HCT116 (cell line): ENCODE measurements at places on chromosomes 2 and 18. TPM values are rescaled to one million over a fixed set of nuclear protein-coding genes. Genes with fewer than 3 reads are reported as not detected.
A peak's percentile ranks its signal among the peaks of the same experiment; 100 is the strongest.

KCNJ13 gene
- total RNA-seq: not detected

SERPINB11 gene
- not detected for total RNA-seq

IL1B gene
- total RNA-seq: not detected

FTCDNL1 gene
- 2.6 TPM for total RNA-seq

DSG1 gene
- not detected for total RNA-seq

DNA sequence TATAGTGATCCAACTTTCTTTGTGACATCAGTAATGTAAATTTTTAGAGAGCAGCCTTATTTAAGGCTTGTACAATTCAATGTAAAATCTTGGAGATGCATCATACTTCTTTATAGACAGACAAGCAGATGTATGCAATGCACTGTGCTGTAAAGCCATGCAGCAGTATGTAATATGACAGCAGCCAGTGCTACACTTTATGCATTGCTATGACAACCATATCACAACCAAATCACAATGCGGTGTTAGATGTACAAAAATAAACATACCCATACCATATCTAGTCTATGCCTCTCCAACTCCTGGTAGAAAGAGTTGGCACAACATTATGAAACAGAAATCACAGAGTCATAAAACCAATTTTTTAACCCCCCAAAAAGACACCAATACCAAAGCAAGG lies 110.3 kb upstream of the WDSUB1 start:
- no peaks in the 10 kb centered on the region for H3K36me3 ChIP-seq
- no peak overlapping the region for H3K4me3 ChIP-seq
- no peaks in the 10 kb centered on the region for H3K4me1 ChIP-seq
- no peaks in the 10 kb centered on the region for H3K27me3 ChIP-seq
- no peak overlapping the region for H3K27ac ChIP-seq
- no peak for DNase-seq

GRCh38 chr2:159124441-159124911 lies 156.0 kb downstream of the TANC1 start:
- H3K27me3 ChIP-seq: no peaks in the 10 kb centered on the region
- DNase-seq: peak; percentile 75
- H3K36me3 ChIP-seq: no peaks in the 10 kb centered on the region
- H3K27ac ChIP-seq: peak overlapping the region; percentile 81
- peaks cover 22% of the 10 kb centered on the region for H3K4me1 ChIP-seq

DNA sequence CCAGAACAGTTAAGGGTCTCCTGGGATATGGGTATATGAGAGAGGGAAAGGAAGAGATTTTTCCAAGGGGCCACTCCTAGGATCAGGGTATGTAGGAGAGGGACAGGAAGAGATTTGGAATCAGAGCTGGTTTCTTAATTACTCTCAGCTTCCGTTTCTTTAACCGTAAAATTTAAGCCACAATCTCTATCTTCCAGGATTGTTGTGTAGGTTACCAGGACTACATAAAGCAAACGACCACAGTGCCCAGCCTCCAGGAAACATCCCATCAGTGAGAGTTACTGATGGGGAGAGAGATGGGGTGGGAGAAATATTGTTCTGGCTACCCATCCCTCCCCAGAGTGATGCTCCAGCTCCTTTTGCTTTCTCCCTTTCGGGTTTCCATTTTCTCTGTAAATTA lies 114.6 kb upstream of the THUMPD2 start:
- no peak overlapping the region for H3K27ac ChIP-seq
- H3K36me3 ChIP-seq: no peaks in the 10 kb centered on the region
- no peak overlapping the region for H3K4me3 ChIP-seq
- H3K4me1 ChIP-seq: no peaks in the 10 kb centered on the region

DNA sequence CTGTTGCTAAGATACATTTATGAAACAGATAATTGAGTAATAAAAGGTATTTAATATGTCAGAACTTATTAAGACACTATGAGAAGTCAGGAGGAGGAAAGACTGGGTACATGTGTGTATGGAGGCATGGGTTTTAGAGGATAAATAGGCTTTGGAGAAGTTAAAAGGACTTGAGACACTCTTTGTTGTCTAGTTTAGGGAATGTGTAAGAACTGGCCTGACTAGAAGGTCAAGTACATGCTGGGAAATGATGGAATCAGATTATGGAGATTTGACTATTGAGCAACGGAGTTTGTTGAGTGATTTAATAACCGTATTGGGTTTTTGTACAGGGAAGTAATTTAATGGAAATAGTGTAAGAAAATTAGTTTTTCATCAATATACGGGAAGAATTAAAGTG lies 28.2 kb upstream of the SPDYA start:
- peaks cover 32% of the 10 kb centered on the region; the same call in 1 of the 2 replicates for H3K36me3 ChIP-seq
- no peak for DNase-seq
- no peak overlapping the region for H3K4me3 ChIP-seq
- no peaks in the 10 kb centered on the region for H3K27me3 ChIP-seq
- H3K27ac ChIP-seq: no peak overlapping the region

- no peaks in the 10 kb centered on the region for H3K36me3 ChIP-seq
- H3K27me3 ChIP-seq: no peaks in the 10 kb centered on the region
- no peak for DNase-seq
- H3K4me1 ChIP-seq: no peaks in the 10 kb centered on the region
- H3K4me3 ChIP-seq: no peak overlapping the region
Observed at GRCh38 chr2:25481381-25482300, 139.9 kb upstream of the DNMT3A start.

DNA sequence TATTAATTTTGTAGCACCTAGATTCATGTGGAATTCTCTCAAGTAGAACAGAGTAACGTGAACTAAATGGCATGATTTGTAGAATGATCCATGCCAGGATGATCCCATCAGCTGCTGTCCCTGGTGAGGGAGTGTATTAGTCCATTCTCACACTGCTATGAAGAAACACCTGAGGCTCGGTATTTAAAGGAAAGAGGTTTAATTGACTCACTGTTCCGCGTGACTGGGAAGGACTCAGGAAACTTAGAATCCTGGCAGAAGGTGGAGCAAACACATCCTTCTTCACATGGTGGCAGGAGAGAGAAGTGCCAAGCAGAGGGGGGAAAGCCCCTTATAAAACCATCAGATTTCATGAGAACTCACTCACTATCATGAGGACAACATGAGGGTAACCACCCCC lies 312.6 kb downstream of the PTPRM start:
- DNase-seq: no peak
- H3K36me3 ChIP-seq: no peaks in the 10 kb centered on the region
- no peak overlapping the region for H3K4me3 ChIP-seq
- no peak overlapping the region for H3K27ac ChIP-seq

GRCh38 chr2:188050726-188051125 lies 240.9 kb upstream of the GULP1 start:
- H3K4me1 ChIP-seq: no peaks in the 10 kb centered on the region
- no peaks in the 10 kb centered on the region for H3K27me3 ChIP-seq

DNA sequence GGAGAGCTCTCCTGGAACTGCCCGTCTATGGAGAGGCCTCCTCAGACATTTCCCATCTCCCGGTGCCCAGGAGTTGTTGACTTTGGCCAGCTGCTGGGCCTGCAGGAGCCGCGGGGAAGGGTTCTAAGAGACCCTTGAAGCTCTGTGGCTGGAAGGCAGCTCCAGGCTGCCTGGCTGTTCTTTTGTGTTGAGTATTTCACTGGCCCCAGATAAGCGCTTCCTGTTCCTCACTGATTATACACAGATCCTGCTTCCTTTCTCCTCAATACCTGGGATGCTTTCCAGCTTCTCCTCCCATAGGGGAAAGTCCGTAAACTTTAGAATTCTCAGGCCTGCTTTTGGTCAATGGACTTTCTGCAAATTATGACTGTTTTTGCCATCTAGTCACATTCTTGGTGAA lies 57.8 kb downstream of the TGOLN2 start:
- no peak overlapping the region for H3K27ac ChIP-seq
- H3K4me3 ChIP-seq: no peak overlapping the region
- H3K4me1 ChIP-seq: peaks cover 5% of the 10 kb centered on the region
- DNase-seq: no peak
- no peaks in the 10 kb centered on the region for H3K36me3 ChIP-seq

DNA sequence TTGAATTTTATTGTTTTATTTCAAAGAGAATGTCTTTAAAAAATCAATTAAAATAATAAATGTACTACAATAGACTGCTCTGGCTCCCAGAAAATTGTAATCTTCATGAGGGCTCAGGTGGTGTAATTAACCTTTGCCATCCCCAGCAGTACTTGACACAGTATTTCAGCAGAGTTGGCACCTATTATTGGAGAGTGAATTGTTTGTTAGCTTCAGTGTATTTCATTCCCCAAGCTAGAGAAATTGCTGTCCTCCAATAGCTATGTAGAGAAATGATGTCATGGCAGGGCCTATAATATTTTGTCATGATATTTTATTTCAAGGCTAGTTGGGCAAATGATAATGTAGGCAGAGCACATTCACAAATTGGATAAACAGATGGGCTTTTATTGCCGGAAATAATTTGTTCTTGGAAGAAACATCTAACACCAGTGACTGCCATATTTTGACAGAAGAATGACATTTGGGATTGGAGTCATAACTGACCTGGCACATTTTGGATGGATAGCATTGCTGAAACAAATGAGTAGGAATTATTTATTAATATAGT lies 712.0 kb upstream of the NXPH2 start:
- H3K36me3 ChIP-seq: no peaks in the 10 kb centered on the region
- DNase-seq: no peak
- no peak overlapping the region for H3K27ac ChIP-seq
- no peaks in the 10 kb centered on the region for H3K4me1 ChIP-seq
- no peak overlapping the region for H3K4me3 ChIP-seq
- H3K27me3 ChIP-seq: no peaks in the 10 kb centered on the region

GRCh38 chr2:209305026-209305425 lies 118.8 kb upstream of the MAP2 start:
- no peak overlapping the region for H3K27ac ChIP-seq
- H3K4me1 ChIP-seq: no peaks in the 10 kb centered on the region
- no peak for DNase-seq
- H3K36me3 ChIP-seq: no peaks in the 10 kb centered on the region
- H3K27me3 ChIP-seq: no peaks in the 10 kb centered on the region
- no peak overlapping the region for H3K4me3 ChIP-seq

- peaks cover 1% of the 10 kb centered on the region; the same call in 1 of the 2 replicates for H3K4me1 ChIP-seq
- DNase-seq: no peak
- H3K27me3 ChIP-seq: no peaks in the 10 kb centered on the region
- H3K4me3 ChIP-seq: no peak overlapping the region
- no peak overlapping the region for H3K27ac ChIP-seq
Observed at GRCh38 chr2:232434563-232435374, 21.2 kb upstream of the ALPI start.

DNA sequence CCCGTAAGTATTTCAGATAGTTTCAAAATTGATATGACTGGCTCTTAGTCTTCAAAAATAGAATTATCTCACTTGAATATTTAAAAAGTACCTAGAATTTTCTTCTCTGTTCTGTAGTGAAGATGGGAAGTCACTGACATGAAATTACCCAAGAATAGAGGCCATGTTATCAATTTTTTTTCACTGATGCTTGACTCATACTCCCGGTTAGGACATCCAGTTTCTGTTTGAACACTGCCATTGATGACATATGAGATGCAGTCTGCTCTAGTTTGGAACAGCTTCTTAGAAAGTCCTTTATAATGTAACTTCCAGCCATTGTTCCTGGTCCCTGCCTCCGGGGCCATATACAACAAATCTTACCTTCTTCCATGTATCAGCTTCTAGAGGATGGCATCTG lies 26.0 kb downstream of the MAP3K20 start:
- H3K4me1 ChIP-seq: no peaks in the 10 kb centered on the region
- H3K4me3 ChIP-seq: no peak overlapping the region
- DNase-seq: no peak
- H3K36me3 ChIP-seq: peaks cover under 1% of the 10 kb centered on the region; the same call in 1 of the 2 replicates
- H3K27ac ChIP-seq: no peak overlapping the region

DNA sequence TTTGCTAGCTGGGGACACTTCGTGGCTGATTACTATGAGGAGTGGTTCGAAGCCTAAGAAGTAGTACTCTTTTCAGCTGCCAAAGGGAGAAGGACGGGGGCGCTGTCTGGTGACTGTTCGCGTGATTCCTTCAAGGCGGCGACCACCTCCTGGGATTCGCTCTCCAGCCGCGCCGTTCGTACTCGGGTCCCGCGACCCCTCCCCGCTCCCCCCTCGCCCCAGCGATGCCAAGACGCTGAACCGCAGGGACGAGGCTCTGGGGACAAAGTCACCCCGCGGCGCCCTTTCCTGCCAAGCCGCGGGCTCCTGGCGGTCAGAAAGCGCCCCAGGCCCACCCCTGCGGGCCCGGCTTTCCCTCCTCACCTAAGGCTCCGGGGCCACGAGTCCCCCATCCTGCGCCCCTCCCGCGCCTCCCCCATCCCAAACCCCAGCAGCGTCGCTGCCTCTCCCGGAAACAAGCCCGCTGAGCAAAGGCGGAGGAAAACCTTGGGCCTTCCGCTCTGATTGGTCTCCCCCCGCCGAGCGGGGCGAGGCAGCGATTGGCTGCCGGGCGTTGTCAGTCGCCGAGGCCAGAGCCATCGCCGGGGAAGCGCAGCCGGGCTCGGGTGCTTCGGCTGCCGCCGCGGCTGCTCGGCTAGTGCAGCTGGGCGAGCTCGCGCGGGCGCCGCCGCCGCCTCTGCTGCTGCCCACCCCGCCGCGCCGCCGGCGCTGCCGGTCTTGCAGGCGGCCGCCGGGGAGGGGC lies 404.3 kb downstream of the XIRP2 start:
- H3K27me3 ChIP-seq: peaks cover 6% of the 10 kb centered on the region; the same call in 1 of the 2 replicates
- H3K4me3 ChIP-seq: peak within 1 kb of the TSS; percentile 47
- peak; percentile 52 for DNase-seq
- H3K4me1 ChIP-seq: peaks cover 12% of the 10 kb centered on the region; the same call in 1 of the 2 replicates
- no peaks in the 10 kb centered on the region for H3K36me3 ChIP-seq
- no peak within 1 kb of the TSS for H3K27ac ChIP-seq

GRCh38 chr2:33467413-33467812 lies 9.0 kb upstream of the RASGRP3 start:
- no peak overlapping the region for H3K4me3 ChIP-seq
- no peaks in the 10 kb centered on the region for H3K36me3 ChIP-seq
- no peaks in the 10 kb centered on the region for H3K27me3 ChIP-seq
- H3K4me1 ChIP-seq: no peaks in the 10 kb centered on the region

DNA sequence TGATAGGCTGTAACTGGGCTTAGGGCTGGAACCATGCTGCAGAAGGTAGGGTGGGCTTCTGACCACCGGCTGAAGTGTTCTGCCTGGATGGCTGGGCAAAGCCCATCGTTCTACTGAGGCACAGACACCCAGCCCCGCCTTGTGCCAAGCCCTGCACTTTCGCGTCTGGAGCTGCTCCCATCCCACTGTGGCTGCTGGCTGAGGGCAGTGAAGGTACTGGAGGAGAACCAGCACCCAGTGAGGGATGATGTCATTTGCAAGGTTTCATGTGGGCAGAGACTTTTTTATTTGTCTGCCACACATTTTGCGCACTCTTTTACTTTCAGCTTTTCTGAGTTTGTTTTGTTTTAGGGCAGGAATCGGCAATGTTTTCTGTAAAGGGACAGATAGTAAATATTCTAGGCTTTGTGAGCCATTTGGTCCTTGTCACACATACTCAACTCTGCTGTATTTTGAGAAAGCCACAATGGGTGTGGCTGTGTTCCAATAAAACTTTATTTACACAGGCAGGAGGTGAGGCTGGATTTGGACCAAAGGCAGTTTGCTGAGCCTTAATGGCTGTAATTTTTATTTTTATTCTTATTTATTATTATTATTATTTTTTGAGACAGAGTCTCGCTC lies 85.6 kb downstream of the ASB1 start:
- H3K36me3 ChIP-seq: no peaks in the 10 kb centered on the region
- no peak overlapping the region for H3K27ac ChIP-seq
- no peaks in the 10 kb centered on the region for H3K4me1 ChIP-seq
- H3K27me3 ChIP-seq: 0 out of 2 replicates have a peak, but pooled peaks cover 5% of the 10 kb centered on the region
